ENCODE measurements at places on chromosomes 1 and 21.

DNA sequence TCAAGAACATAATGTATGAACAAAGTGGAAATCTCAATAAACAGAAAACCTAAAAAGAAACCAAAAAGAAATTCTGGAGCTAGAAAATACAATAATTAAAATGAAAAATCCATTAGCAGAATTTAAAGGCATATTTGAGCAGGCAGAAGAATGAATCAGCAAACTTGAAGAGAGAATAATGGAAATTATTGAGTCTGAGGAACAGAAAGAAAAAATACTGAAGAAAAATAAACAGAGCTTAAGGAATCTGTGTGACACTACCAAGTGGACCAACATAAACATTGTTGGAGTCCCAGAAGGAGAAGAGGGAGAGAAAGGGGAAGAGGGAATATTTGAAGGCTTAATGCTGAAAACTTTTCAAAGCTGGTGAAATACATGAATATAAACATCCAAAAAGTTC is 54.5 kb downstream of the MAGI3 start:
- DNase-seq, result no peak

DNA sequence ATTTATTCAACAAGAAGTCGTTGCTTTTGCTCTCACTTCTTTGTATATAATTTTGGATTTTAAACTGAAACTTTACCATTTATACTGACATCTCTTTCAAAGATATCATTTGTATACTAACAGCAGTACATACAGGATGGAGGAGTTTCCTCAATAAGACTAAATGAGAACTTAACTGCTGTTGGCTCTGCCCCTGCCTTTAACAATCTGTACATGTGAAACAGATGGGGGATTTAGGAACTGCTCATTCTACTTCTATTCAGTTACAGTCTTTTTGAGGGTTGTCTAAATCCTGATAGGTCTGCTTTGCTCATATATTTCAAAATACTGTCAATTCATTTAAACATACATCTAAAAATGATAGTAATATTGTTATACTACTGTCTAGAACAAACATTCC is 663.2 kb downstream of the ADGRL2 start:
- no peak for DNase-seq

GRCh38 chr1:203410182-203410900 is 59.4 kb upstream of the FMOD start:
- DNase-seq, result no peak

- DNase-seq, result peak; percentile 56
Measured at GRCh38 chr1:101178688-101179491, 57.9 kb upstream of the S1PR1 start.

- no peak for DNase-seq
Measured at GRCh38 chr1:47840393-47841190, 156.6 kb downstream of the TRABD2B start.

- no peak for DNase-seq
Measured at GRCh38 chr1:66944330-66945274, 19.8 kb downstream of the MIER1 start.

DNA sequence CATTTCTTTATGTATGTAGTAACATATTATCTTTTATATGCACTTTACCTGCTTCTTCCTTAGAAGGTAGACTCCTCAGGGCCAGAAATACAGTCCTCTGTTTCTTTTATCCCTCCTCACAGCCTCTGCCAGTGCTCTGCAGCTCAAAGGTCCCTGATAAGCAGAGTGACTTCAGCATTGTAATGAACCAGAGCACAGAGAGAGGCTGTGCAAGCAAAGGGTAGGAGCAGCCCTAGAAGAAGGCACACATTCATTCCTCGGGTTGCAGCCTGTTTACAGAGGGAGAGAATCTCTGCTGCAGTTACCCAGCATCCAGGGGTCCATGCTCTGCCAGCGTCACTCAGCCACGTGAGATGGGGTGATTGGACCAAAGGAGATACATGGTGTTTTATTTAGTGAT is 101.1 kb downstream of the RHOU start:
- DNase-seq, result no peak

GRCh38 chr21:46325073-46325912 is 1.3 kb downstream of the PCNT start:
- peak; percentile 52 for DNase-seq

DNA sequence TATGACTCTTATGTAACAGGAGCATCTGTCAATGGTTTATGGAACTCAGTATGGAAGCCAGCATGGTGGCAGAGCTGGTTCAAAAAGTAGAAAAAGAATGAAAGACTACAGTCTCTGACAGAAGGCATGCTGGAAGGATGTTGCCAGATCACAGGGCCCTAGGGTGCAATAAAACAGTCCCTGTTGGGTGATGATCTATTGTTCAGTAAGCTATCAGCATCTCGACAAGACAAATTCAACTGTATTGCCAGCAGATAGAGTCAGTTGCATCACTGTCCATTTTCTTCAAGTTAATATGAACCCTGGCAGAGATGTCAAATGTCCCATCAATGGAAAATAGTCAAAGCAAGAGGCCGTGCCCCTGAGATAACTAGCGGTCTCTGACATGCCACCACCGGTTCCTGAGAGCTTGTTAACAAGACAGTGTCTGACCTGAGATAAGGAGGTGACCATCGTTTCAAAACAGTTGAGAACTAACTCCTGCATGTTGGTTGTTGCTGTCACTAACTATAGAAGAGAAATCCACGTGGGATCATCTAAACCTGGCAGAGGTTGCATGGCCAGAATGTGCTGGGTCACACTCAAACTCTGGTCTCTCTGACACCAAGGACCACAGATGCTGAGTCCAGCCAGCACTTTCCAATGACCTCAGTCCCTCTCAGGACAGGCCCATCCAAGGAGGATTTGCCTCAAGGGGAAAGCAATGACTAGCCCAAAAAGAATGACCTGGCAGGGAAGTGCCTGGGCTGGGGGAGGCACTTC is 125.9 kb downstream of the RIPK4 start:
- DNase-seq, result no peak

- DNase-seq, result peak; percentile 64
Measured at GRCh38 chr1:154325583-154326545, 539 bp downstream of the ATP8B2 start.

DNA sequence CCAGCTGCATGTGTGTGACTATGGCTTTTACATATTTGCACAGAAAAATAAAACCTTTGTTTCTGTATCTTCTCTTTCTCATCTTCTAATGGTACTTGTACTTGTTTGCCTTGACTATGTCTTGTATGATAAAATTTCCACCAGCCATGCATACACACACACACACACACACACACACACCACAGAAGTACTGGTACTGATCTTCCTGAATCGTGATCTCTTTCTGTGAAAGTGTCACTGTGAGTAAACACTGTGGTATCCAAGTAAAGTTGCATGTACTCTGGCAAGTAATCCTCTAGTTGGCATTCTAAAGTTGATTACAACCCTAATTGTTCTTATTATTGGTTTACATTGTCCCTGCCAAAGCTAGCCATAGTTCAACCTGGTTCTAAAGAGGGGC is 176.7 kb downstream of the CRB1 start:
- DNase-seq, result no peak

DNA sequence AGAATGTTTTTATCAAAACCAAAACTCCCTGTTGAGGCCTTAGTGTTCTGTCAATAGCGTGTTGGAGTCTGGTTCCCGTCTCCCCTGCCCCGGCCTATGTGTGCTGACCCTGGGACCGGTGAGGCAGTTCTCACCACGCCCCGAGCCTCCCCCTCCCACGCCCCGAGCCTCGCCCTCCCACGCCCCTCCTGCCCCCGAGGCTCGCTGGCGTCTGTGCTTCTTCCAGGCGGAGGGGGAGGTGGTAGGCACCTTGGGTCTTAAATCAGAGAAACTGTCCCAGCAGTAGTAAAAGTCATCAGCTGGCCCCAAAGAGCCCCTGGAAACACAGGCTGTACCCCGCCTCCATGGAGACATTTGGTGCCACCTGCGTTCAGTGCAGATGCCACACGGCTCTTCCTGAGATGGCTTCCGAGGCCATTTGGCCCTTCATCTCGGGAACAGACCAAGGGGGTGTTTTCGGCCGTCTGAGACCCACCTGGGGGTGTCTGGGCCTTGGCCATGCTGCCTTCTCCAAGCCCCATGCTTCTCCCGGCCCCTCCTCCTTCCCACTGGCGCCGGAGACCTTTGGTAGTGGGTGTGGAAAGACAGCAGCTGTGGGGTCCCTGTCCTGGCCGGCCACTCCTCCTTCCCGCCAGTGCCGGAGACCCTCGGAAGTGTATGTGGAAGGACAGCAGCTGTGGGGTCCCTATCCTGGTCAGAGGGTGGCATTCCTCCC is 44.7 kb downstream of the SKI start:
- no peak for DNase-seq

DNA sequence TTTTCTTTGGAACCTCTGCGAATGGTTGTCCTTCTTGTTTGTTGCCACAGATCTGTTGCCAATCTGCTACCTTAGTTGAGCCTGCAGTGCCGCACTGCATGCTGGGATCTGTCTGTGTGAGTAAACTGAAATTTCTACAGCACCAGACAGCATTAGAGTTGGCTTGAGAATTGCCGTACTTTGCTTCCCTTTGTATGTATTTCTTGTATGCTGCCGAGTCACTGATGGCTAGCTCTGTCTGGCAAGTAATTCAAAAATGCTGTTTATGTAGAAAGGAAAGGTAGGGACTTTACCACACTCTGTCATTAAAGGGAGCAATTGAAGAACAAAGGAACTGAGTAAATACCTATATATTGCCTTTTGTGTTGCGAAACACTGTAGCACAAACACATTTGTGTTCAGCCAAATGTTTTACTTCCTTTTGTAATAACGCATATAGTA is 857.4 kb downstream of the USP25 start:
- DNase-seq, result no peak

- DNase-seq, result no peak
Measured at GRCh38 chr1:228043281-228043848, 36.6 kb downstream of the WNT3A start.

GRCh38 chr1:48792961-48793360 is 16.3 kb upstream of the BEND5 start:
- DNase-seq, result no peak

- no peak for DNase-seq
Measured at GRCh38 chr1:183094351-183094750, 71.1 kb downstream of the LAMC1 start.

DNA sequence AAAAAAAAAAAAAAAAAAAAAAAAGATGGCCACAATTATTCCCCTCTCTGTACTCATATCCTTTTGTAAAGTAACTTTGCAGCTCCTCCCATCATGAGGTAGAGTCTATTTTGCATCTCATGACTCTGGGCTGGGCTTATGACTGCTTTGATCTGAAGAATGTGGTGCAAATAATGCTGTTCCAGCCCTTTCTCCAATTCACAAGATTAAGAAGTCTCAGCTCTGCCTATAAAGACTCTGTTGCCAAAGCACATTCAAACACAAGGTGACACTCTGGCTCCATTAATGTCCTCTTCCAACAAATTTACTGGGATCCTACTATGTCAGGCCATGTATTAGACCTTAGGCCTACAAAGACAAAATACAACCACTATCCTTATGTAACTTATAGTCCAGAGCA is 64.8 kb upstream of the PTCH2 start:
- DNase-seq, result no peak

DNA sequence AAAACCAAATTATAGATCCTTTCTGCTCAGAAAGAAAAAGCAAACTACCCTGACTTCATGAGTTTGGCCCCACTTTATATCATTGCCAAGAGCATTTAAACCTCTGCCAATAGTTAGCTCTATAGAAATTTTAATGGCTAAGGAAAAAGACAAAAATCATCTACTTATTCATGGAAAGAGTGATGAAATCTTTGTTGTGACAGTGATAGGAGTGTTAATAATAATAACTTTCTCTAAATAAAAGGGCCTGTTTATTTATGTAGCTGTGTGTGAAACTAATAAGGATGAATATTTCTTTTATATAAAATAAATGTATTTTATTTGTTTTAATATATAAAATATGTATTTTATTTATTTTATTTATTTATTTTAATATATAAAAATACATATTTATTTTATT is 6.4 kb downstream of the CHODL start:
- no peak for DNase-seq

- DNase-seq, result no peak
Measured at GRCh38 chr1:38047603-38048141, 1.1 kb upstream of the POU3F1 start.

- DNase-seq, result no peak
Measured at GRCh38 chr1:201499795-201500669, 6.9 kb downstream of the CSRP1 start.

DNA sequence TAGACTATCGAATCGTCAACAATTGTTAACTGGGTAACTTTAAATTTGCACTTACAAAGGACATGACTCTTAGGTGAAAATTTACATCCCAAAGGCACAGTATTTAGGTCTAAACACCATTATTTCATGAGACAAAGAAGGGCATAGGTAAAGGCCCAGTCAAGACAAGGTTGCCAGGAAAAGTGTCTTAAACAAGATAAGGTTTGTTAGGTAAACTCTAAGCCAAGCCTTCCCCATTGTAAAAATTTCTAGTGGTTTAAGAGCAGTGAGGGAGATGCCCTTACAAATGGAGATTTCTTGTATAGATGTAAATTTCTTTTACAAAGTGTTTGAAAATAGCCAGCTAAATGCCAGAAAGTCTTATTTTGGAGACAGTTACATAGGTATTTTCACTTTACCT is 36.9 kb upstream of the FNBP1L start:
- no peak for DNase-seq

GRCh38 chr1:180033390-180033789 is 78.8 kb downstream of the CEP350 start:
- no peak for DNase-seq

GRCh38 chr1:224922404-224923164 is 6.9 kb upstream of the DNAH14 start:
- no peak for DNase-seq

DNA sequence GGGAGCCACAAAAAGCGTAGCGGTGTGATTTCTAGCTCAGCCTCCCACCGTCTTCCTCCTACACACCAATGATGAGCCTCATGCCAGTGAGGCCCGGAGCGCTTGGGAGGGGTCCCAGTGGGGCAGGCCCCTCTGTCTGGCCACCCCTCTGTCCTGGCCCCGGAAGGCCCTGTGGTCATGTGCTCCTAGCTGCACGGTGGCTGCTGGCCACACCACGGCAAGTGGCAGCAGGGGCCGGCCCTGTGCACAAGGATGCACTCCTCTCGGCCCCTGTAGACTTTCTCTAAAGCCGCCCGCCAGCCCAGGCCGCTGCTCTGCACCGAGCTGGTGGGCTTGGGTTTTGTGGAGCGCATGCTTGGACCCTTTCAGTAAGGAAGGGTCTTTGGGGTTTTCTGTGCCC is 53.6 kb downstream of the KCNAB2 start:
- DNase-seq, result no peak

- no peak for DNase-seq
Measured at GRCh38 chr1:179812501-179813292, 64.9 kb downstream of the TOR1AIP2 start.

DNA sequence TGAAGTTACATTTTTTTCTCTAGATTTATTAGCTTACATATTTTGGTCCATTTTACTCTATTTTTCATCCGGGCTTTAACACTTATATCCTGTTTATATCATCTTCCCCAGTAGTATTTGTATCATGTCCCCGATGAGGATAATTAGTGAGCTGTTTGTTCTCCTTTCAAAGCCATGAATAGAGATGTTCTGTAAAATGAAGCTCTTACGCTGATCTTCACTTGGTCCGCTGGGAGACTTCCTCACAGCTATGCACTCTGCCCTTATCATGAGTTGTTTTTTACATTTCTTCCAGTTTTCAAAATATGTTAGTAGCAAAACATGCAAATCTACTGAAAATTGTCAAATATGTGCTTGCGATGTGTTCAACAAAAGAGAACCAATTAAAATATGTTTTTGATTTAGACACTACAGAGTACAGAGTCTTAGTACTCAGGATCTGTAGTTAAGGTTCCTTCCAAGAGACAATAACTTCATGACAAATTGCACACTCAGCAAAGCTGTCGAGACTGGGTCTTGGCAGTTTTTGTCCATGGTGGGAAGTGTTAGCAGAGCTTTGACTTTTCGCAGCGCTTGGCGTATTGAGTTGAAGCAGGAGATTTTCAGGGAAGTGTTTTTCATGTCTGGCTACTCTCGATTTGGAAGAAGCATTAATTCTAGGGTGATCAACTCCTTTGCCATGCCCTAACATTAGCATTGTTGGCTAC is 292.0 kb upstream of the ADAMTS5 start:
- no peak for DNase-seq

All from activated CD4-positive, alpha-beta T cell treated with anti-CD3 and anti-CD28 coated beads for 48 hours (primary cell).